ENCODE measurements at places on chromosomes 5 and 9. TPM values are rescaled to one million over a fixed set of nuclear protein-coding genes. Genes with fewer than 3 reads are reported as not detected.

GRCh38 chr9:111298731-111299598 is 31.1 kb downstream of the OR2K2 start:
- DNase-seq: peak; percentile 63

S100Z gene
- polyA plus RNA-seq: 0.10 TPM

- DNase-seq: no peak
Observed at GRCh38 chr5:38347040-38347763, 88.8 kb downstream of the EGFLAM start.

DNA sequence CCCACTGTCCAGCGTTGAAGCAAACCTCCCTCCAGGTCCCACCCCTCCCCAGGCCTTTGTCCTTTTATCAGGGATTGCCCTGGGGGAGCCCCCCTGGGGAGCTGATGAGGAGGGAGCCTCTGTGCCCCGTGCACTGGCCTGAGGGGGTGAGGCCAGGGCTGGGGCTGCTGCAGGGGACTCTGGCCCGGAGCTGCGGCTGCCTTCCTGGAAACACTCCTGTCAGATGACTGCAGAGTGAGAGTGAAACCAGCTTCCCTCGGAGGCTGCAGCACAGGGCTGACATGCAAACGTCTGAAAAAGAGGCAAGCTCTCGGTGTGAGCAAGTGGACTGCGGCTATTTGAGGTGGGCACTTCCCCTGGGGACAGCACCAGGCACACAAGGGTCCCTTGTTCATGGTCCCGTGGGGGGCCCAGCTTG is 4.6 kb upstream of the TRAF2 start:
- DNase-seq: no peak

DDX4 gene
- 0.21 TPM for polyA plus RNA-seq

DNA sequence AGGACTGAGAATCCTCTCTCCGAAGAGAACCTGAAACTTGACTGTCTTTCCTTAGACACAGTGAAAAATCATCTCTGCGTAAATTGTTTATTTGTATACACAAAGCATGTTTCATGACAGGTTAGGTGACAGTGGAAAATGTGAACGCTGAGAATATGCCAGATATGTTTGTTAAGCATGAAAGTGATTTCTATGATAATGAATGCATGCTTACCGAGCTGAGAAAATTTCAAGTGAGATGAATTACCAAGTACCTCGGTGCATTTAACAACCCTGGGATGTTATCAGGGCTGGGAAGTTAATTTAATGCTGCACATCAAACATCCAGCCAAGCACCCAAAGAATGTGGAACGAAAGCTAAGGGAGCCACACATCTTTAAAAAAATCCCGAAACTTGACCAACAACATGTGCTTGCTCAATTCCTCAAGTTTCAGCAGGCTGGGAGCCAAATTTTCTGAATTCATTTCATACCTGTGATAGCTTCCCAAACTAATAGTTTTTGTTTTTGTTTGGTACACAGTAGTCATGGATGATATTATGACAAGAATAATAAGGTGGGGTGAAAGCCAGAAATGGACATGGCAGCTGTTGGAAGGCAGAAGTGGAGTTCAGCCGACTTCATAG is 336.9 kb downstream of the ARHGEF28 start:
- DNase-seq: no peak

LAMC3 gene
- polyA plus RNA-seq: 29.8 TPM

DNA sequence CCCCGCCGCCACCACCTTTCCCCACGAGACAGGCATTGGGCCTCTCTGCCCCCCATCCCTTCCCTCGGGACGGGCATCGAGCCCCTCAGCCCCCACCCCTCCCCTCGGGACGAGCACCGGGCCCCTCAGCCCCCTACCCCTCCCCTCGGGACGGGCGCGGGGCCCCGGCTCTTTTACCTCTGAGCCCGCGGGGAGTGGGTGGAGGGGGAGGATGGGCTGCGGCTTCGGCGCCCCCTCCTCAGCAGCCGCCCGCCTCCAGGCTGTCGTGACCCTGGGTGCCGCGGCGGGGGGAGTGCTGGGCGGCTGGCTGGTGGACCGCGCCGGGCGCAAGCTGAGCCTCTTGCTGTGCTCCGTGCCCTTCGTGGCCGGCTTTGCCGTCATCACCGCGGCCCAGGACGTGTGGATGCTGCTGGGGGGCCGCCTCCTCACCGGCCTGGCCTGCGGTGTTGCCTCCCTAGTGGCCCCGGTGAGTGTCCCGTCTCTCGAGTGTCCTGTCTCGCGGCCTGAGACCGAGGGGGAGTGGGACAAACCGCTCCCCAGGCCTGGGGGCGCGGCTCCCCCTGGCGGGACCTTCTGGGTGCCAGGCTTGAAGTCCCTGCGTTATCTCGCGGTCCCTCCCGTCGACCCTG is 791 bp downstream of the SLC2A8 start:
- DNase-seq: peak; percentile 41

DNA sequence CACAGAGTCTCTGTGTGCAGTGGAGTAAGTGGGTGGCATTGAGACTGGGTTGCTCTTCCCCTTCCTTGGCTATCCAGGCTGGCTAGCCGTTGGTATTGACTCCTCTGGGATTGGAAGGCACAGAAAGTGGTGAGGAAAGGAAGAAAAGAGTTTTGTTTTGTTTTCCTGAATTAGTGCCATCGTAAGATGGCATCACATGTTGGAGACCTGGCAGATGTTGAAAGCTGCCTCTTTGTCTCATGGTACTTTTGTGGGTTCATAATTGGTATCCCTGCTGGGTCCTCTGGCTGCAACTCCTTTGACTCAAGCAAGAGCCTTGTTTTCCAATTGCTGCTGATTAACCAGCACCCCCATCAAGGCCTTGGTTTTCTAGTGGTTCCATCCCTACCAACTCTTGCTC is 293.8 kb downstream of the PDE4D start:
- DNase-seq: no peak

MVB12B gene
- 19.7 TPM for polyA plus RNA-seq

FAM193B gene
- 77.1 TPM for polyA plus RNA-seq

- no peak for DNase-seq
Observed at GRCh38 chr5:4313138-4313537, 717.5 kb downstream of the IRX1 start.

- DNase-seq: no peak
Observed at GRCh38 chr5:80810425-80810824, 149.7 kb upstream of the RASGRF2 start.

ZNF367 gene
- polyA plus RNA-seq: 12.0 TPM

FSTL4 gene
- polyA plus RNA-seq: 1.1 TPM

DNA sequence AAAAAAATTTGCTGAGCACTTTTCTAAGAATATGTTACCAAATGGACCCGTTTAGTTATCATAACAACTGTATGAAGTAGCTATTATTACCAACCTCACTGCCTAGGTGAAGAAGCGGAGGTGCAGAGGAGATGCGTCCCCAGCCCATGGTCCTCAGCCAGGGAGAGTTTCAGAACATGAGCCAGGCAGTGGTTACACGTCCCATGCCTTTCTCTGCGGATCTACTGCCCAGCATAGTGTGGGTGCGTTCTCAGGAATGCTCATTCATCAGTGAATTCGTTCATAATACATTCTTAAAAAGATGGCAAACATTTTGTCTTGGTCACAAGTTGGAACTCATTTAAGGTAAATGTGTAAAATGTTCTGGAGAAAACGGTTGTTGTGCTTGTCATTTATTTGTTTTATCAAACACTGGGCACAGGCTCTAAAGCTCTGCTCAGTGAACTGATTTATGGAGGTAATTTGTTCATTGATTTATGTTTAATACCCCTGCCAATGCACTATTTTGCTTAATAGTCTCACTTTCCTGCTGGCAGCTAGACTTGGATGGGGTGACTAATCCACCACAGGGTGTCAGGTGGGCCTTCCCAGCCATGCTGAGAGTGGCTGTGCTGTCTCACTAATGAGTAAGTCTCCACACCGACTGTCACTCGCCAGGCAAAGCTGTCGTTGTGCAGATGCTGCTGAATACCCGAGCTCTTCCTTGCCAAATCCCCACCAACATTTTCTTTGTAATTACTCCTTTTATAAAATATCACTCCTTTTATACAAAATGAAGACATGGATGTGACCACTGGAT is 248.8 kb downstream of the TENT4A start:
- no peak for DNase-seq

GRCh38 chr5:135386096-135386495 is 12.9 kb downstream of the MACROH2A1 start:
- no peak for DNase-seq

PCDHA3 gene
- polyA plus RNA-seq: 0.34 TPM
